ENCODE measurements at places on chromosomes 2 and 18.
A peak's percentile ranks its signal among the peaks of the same experiment; 100 is the strongest.

GRCh38 chr2:128734521-128735295 is 416.0 kb upstream of the HS6ST1 start:
- DNase-seq, result no peak

DNA sequence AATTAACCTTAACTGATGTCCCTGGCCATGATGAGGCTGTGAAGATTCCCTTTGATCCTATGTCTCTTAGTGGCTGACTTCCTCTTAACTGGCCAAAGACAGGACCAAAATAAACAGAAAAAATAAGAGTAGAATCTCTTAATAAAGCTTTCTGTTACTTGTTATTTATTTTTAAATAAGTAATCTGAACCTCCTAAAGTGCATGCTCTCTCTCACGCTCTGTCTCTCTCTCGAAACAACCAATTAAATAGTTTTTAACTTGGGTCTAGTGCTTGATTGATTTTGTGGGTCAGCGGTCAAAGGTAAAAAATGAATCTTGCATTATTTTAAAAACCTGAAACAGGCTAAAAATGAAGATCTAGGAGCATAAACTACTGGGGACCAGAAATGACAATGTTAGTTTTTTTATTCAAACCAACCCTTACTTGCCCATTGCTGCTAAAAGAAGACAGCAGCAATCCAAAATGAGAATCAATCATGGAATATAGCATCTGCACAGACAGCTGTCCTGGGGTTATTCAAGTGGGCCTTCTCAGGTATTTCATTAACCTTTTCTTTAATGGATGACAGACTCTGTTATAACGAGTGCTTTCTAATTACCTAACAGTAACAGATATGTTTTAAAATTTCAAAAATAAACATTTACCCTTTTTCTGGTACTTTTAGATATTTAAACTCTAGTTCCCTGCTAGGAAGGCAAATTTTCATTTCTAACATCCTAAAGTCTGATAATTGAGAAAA is 11.2 kb downstream of the GAREM1 start:
- no peak for DNase-seq

- no peak for DNase-seq
These were observed 54.0 kb downstream of the PELI1 start for GRCh38 chr2:64090264-64090663.

GRCh38 chr18:59546188-59546587 is 151.0 kb downstream of the CCBE1 start:
- DNase-seq, result peak; percentile 17

DNA sequence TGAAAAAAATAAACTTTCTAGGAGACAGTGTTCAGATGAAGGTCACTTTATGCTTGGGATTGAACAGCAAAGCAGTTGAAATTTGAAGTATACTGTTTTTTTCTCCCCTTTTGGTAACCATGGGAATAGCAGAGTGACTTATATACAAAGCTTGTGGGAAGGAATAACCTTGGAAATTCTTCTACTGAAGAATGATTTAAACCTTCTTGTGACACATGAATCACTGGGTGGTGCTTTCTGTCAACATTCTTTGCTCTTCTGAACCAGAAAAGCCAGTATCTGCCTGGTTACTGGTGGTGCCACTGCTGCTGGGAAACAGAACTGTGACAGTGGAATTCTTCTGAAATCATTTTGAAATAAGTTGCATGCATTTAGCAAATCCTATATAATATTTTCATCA is 39.4 kb upstream of the RND3 start:
- peak; percentile 70 for DNase-seq

DNA sequence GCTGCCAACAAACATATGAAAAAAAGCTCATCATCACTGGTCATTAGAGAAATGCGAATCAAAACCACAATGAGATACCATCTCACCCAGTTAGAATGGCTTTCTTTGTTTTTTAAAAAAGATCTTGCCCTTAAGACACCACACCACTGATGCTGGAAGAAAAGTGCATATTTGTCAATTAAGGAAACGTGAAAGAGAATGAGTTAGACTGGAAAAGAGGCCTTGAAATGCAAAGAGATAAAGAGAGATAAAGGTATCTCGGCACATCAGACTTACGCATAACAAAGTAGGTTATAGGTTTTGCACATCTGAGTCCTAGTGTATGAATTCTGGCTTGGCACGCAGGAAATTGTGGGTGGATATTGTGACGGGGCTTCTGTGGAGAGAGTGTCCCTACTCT is 149.5 kb downstream of the MTX2 start:
- DNase-seq, result no peak

GRCh38 chr2:221360312-221360711 is 211.8 kb downstream of the EPHA4 start:
- no peak for DNase-seq

DNA sequence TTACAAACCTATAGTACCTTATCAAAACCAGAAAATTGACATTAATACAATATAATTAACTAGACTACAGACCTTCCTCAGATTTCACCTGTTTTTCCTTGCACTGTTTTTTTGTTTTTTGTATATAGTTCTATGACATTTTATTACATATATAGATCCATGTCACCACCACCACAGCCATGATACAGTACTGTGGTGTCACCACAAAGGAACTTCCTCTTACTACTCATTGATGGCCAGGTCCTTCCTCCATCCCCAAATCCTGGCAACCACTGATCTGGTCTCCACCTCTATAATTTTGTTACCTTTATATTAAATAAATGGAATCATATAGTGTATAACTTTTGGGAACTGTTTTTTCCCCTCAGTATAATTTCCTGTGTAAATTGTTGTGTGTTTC is 19.4 kb upstream of the ATP6V1B1 start:
- no peak for DNase-seq

DNA sequence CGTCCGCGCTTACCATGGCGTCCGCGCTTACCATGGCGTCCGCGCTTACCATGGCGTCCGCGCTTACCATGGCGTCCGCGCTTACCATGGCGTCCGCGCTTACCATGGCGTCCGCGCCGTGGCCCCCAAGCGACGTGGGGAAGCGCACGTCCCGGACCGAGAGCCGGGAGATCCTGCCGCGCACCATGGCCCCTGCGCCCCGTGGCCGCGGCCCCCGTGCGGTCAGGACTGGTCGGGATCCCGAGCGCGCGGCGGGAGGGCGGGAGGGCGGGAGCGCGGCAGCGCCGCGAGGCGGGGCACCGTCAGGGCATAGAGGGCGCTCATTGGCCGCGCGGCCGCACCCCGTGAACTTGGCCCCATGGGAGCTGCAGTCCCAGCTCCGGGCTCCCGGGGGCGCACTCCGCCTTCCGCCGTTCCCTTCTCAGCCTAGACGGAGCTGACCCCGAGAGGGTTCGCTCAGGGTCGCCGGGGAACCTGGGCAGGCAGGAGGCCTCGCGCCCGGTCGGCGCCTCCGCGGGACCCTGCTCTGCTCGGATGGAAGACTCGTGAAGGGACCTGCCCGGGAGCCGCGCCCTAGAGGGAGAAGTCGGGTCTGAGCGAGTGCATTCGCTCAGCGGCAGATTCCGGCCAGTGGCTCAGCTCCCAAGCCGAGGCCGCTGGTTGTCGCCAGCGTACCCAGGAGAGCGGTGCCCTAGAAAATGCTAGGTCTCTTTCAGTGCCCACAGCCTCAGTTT is at the start of gene ENOSF1:
TSS of gene ENOSF1 (minus strand) at position 230 of the 734 bp plus-strand sequence. CDS start at position 187, 43 bp downstream.
- DNase-seq, result peak; percentile 93

- no peak for DNase-seq
These were observed 438 bp downstream of the PSMA8 start for GRCh38 chr18:26134107-26134506.

DNA sequence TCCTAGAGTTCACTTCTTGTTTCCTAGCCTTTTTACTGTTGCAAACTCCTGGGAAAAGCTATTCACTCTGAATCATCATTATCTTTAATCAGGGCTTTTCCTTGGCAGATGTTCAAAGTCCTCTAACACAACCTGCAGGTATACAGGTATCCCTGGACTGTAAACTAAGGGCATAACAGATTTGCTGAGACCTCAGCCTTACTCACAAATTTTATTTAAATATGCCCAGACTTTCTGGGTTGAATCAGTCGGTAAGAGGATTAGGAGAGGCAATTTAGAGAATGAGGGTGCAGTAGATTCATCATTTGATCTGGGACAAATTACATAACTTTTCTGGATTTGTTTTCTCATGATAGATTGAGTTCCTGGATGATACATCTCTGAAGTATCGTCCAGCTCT is 217.8 kb upstream of the STON1 start:
- DNase-seq, result no peak

DNA sequence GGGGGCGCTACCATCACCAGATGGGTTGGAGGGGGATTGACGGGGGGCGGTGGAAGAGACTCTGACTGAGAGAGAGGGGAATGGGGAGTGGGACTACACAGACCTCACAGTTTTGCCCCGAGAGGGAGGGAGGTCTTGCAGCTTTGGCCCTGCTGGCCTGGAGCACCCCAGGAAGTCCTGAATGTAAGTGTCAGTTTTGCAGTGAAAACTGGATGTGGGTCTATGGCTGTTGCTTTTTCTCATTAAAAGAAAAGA is 2.4 kb downstream of the TCF7L1 start:
- no peak for DNase-seq

GRCh38 chr18:72868585-72869225 is 918 bp upstream of the NETO1 start:
- DNase-seq, result peak; percentile 30

DNA sequence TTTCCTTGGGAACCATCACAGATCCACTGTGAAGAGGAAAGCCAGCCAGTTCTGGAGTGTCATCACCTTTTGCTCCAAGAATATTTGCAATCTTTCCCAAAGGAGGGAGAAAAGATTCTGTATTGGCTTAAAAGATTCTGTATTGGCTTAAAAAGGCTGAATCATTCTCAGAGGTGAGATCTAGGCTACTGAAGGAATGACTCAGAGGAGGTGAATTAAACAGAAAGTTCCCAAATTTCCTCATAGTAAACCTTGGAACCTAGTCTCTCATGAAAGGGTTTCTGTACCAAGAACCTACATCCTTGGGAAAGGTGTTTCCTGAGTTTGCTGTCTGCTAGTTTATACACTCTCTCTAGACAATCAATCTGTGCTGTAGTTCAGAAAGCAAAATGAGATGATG is 34.1 kb upstream of the GRB14 start:
- DNase-seq, result no peak

- DNase-seq, result no peak
These were observed 47.8 kb downstream of the ZAP70 start for GRCh38 chr2:97761192-97761591.

DNA sequence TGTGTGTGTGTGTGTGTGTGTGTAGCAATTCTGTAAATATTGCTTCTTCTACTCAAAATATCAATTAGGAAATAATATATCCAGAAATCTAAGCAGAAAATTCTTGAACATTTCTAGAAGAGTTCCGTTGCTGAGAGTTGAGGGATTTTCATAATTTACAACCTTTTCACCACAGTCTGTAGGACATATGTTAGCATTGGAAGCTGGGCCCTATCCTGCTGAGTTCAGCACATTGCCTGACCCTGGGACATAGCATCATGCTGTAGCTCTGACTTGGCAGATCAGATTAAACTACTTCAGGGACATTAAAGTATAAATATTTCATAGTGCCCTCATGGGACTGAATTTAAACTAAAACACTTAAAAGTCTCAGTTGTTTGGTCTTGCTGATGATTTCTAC is 129.2 kb upstream of the KCNH7 start:
- no peak for DNase-seq

DNA sequence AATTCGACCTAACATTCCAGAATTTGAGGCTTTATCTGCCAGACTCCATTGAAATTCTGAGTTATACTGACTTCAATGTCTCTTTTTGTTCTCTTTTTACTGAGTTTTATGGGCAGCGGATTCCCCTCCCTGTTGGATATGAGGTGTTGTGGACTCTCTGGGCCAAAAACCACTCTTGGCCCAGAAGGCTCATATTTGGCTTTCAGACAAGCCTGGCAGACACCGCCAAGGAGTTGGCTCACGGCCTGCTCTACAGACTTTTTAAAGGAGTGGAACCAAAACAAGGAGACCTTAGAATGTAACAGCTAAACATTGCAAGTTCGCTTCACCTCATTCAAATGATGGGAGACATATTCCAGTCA is 206.4 kb upstream of the NCKAP5 start:
- DNase-seq, result no peak

DNA sequence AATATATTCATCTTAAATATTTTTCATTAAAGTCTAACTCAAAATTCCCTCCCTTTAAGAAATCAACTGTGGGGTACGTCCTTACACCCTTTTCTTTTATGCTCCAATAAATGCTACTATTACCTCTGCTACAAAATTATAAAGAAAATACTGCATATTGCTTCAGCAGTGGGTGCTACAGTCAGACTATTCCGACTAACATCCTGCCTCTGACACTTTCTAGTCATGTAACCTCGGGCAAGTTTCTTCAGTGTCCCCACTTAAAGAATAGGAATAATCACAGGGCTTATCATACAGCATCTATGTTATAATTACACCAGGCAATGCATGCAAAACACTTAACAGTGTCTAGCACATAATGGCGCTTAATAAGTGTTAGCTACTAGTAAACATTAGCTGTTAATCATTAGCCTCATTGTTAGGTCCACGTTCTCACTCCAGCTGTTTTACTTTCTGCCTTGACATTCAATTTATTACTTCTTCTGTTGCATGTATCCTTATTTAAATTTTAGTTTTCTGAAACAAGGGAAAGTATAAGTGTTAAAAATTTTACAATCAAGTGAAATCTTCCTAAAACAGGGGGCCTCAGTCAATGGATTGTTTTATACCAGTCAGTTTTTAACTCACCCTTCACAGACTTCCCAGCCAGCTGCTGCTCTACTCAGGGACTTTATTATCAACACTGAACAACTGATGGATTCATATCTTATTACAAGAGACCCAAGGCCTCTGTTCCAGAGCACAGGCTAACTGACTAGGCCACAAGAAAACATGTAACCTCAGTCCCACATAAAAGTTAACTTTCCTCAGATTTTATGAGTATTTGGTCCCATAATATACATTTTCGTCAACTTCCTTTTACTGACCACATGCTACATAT is 54.0 kb downstream of the CLASP1 start:
- DNase-seq, result no peak

- DNase-seq, result no peak
These were observed 458.0 kb upstream of the ID2 start for GRCh38 chr2:8223695-8224346.

GRCh38 chr18:3041843-3042242 is 28.9 kb upstream of the LPIN2 start:
- DNase-seq, result no peak

DNA sequence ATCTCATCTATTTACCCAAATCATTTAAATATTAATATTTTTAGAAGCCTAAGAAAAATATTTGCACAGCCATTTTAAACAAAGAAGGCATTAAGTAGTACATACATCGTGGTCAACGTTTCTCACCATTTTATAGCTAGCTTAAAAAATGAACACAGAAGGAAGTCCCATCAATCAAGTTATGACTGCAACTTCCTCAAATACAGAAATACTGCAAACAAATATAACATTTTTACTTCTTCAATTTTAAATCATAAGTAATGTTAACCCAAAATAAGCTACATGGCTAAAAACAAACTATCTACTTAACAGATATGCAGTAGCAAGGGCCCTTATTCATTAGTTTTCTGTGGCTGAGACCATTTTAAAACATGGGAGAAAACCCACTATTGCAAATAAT is 30.6 kb downstream of the ITSN2 start:
- no peak for DNase-seq

GRCh38 chr18:44508474-44508873 is 172.2 kb upstream of the SETBP1 start:
- no peak for DNase-seq

- peak; percentile 46 for DNase-seq
These were observed 370.8 kb downstream of the OSR1 start for GRCh38 chr2:18987592-18988073.

GRCh38 chr18:79136742-79137141 is 67.5 kb downstream of the ATP9B start:
- no peak for DNase-seq

Data from AG08396 (cell line).